ENCODE measurements at places on chromosomes 4 and X.

GRCh38 chr4:6469898-6470501, 2.4 kb downstream of the PPP2R2C start:
- DNase-seq: no peak

DNA sequence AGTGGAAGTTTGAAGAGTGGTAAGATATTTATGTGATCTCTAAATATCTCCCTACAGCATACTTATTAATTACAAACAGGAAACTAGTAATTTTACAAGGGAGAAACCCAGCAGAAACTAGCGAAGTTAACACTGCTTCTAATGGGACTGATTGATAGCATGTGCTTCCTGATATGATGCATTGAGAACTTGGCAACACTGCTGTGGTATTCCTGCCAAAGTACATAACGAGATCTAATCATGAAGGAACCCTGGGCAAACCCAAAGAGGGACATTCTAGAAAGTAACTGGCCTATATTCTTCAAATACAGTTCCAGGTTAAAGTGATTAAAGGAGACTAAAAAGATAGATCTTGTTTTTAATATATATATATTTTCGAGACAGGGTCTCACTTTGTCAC, 4.6 kb upstream of the GPR34 start:
- no peak for DNase-seq

GRCh38 chr4:106140601-106141000, 175.4 kb downstream of the TBCK start:
- no peak for DNase-seq

DNA sequence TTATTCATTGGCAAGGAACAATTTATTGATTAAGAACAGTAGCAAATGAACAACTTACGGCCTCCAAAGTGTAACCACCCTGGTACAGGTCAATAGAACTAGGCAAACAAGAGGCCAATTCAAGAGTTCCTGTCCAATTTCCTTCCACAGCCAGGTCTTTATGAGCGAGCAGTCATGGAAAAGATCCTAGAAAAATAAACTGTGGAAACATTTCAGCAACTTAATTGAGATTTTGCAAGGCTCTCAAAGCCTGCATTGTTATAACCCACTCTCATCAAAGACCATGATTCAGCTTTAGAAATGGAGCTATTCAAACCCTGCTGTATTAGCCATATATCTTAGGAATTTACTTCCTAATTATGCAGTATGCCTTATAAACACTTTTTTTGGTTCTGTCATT, 43.6 kb downstream of the UNC5C start:
- no peak for DNase-seq

DNA sequence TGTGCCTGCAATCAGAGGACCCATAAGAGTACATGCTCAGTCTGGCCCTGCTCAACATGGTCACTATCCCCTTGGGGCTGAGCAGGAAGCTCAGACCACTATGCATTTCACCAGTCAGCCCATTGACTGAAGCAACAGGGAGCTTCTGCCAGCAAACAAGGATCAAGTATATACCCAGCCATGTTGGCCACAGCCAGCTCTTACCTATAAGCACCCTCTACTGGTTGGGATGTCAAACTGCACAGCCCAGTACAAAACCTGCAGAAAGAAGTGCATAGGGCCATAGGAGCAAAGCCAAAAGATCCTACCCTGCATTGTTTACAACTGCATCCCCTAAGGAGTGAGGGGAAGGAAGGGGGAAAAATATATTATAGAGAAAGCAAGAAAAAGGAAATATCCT, 214.4 kb upstream of the CPEB2 start:
- DNase-seq: no peak

GRCh38 chr4:74400395-74400794, 35.5 kb downstream of the EREG start:
- no peak for DNase-seq

GRCh38 chrX:119684916-119685224, 8.1 kb downstream of the SEPTIN6 start:
- DNase-seq: no peak

- no peak for DNase-seq
These were observed 782.5 kb upstream of the INTU start for GRCh38 chr4:126850286-126850685.

DNA sequence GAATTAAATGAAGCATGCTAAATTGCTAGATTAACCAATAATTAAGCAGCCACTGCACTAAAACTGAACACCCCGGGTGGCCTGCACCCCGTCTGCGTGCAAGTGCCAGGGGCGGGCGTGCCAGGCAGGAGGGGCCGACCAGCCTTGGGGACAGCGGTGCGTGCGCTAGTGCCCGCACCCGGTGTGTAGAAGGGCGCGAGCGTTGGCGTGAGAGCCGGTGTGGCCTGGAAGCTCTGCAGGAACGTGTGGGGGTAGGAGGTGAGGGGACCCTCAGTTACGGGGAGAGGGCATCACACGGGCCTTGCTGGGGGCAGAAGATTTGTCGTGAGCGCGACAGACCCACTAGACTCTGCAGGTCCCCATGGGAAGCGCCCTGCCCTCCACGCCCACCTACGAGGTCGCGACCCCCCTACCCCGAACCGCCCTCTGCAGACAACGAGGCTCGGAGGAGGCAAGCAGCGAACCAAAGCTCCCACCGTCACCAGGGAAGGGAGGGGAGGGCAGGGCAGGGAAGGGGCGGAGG, 105.8 kb downstream of the FAM53A start:
- DNase-seq: no peak

GRCh38 chr4:126123611-126124325, 809.0 kb downstream of the FAT4 start:
- no peak for DNase-seq

- no peak for DNase-seq
These were observed 29.5 kb upstream of the TXLNG start for GRCh38 chrX:16756724-16757123.

DNA sequence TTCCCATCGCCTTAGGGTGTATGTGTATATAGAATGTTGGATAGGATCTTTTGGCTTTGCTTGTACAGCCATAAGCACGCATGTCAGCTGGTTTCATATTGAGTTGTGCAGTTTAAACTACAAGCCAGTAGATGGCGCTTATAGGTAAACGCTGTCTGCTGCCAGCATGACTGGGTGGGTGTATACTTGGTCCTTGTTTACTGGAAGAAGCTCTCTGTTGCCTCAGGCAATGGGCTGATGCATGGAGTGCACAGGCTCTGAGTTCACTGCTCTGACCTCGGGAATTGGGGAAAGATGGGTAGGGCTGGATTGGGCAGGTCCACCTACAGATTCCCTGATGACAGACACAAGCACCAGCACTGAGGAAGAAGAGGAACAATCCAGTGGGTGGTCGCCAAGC, 831.5 kb downstream of the STIM2 start:
- DNase-seq: no peak

DNA sequence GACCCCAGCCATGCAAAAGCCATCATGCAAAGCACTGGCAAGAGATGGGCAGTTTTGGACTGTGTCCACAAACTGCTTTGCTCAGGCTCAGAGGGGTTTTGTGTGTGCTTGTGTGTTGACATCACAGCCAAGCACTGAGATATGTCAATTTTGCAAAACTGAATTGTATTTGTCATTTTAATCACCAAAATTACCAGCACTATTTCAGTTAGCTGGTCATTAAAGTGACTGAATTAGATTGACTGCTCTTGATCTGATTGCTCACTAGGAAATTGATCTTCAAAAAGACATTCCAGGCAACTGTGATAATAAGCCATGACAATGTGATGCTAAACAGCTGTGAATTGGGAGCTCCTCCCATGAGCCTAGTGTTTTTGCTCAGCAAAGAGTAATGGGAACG, 337.3 kb upstream of the GNPDA2 start:
- no peak for DNase-seq

- no peak for DNase-seq
These were observed 309.3 kb upstream of the FGF13 start for GRCh38 chrX:139020801-139021200.

- DNase-seq: no peak
These were observed 77.6 kb downstream of the MXRA5 start for GRCh38 chrX:3268829-3269228.

DNA sequence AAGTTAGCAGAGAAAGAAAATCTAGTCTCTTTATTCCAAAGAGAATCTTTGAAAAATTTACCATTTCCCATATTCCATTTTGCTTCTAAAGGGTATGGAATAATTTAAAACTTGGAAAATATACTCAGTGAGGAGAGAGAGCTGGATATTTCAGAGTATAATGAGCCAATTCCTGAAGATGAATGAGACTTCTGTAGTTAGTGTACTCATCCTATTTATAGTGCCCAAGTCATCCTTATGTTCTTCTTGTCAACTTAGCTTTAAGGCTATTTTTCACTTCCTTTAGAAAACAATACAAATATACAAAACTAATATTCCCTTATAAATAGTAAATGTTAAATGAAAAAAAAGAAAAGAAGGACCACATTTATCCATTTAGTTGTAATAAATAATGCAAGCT, 302.6 kb downstream of the IQCM start:
- no peak for DNase-seq

- DNase-seq: no peak
These were observed 99.0 kb upstream of the SPANXC start for GRCh38 chrX:141341341-141341740.

DNA sequence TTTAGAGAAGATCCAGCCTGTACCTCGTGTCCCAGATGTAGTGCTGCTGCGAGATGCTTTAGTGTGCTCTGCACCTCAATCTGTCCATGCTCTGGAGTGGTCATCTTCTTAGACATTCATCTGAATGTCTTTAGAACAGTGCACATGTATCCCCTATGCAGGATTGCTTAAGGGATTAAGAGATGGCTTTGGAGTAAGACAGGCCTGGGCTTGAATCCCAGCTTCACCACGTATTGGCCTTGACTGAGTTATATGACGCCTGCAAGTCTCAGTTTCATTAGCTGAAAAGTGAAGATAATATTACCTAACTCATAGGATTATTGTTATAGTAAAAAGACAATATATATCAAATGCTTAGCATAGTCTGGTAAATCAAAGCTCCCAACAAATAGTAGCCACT, 98.3 kb downstream of the NFKB1 start:
- DNase-seq: no peak

DNA sequence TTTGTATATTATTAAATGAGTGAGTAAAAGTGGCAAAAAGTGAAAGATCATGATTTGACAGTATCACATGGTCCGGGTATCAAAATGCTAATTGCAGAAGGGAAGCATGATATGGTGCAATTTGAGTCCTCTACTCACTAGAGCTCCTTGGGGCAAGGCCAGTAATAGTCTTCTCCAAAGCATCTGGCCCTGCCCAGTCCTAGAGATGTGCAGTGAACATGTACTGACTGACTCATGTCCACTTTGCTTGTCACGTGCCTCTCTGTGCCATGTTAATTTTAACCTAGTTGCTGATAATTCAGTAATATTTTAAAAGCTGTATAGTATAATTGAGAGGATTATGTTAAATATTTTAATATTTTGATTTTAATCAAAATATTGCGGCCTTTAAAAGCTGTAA, 54.6 kb upstream of the TENM3 start:
- no peak for DNase-seq

- DNase-seq: no peak
These were observed 20.7 kb downstream of the FAT1 start for GRCh38 chr4:186702940-186703339.

DNA sequence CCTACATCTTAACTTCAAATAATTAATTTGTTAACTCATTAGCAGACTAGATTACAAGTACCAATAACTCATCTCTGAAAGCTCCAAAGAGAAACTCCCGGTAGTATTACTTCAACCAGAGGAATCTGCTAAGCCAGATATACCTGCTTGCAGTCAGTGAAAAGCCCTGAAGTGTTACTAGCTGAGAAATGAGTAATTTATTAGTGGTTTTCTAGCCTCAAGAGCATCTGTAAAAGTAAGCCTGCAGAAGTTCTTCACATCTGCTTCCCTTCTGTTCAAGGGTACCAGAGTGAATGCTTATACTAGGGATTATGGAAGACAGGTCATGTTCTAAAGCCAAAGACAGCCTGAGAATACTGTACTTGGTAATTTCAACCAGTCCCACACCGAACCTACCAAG, 34.7 kb downstream of the IRS4 start:
- no peak for DNase-seq

DNA sequence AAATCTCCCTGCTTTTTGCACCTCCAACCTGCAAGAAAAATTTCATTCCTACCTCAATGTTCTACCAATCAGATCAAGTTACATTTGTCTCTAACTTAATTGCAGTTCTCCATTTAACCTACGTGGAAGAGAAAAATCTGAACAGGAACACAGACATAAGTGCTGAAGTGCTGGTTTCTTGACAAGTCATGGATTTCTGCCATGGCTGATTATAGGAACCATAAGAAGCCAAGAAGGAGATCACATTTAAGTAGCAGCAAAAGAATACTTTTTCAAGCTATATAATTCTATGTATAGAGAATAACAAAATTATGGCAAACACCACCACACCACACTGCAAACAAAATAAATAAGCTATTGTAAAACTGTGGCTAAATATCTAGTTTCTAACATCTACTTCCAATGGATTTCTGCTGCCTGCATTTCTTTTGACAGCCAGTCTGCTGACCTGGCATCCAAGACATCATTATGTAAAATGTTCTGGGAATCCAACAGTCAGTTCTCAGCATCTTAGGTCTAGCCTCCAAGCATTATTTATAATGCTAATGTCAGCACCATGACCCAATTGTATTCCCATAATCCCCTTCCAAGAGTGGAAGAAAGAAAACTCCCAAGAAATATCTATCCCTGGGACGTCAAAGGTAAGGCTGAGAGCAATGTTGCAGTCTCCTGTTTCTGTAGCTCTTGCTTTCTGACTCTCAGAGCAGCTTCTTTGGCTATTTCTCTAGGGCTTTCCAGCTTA, 50.8 kb upstream of the GAB1 start:
- no peak for DNase-seq

DNA sequence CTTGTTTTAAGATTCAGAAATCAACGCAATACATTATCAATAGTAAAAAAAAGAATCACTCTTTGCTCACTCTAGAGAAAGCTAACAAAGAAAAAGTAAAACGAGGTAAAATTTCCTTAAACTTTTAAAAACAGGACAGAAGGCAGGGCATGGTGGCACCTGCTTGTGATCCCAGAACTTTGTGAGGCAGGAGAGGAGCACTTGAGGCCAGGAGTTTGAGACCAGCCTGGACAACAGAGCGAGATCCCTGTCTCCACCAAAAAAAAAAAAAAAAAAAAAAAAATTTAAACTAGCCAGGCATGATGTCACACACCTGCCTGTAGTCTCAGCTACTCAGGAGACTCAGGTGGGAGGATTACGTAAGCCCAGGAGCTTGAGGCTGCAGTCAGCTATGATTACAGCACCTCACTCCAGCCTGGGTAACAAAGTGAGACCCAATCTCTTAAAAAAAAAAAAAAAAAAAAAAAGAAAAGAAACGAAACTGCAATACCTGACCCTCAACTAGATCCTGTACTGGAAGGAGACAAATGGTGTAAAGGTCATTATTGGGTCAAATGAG, 3.5 kb downstream of the CCNI start:
- DNase-seq: peak; percentile 49

- no peak for DNase-seq
These were observed 97.6 kb downstream of the ANAPC4 start for GRCh38 chr4:25474690-25475089.

- DNase-seq: no peak
These were observed 31.6 kb upstream of the SOD3 start for GRCh38 chr4:24763631-24764297.

Measured in activated CD4-positive, alpha-beta T cell treated with anti-CD3 and anti-CD28 coated beads for 4 hours (primary cell).